ENCODE measurements at places on chromosomes 3 and 15. TPM values are rescaled to one million over a fixed set of nuclear protein-coding genes. Genes with fewer than 3 reads are reported as not detected.

DNA sequence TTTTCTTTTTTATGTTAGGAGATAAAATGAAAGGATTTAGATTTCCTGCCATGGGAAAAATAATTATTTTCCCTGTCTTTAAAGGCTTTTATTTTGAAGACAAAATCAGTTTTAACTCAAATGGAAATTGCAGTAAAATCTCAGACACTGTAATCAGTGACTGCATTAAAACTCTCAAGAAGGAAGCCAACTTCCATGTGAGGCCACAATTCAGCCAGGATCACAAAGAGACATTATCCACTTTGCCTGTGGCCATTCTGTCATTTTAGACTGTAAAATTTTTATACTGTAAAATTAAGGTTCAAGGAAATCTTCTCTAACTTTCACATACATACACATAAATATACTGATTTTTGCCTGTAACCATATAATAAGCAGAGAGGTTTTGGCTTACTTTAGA is 304.0 kb downstream of the TIGIT start:
- no peak overlapping the region for H3K4me3 ChIP-seq
- H3K36me3 ChIP-seq, result no peaks in the 10 kb centered on the region
- no peaks in the 10 kb centered on the region for H3K4me1 ChIP-seq
- DNase-seq, result no peak
- H3K27ac ChIP-seq, result no peak overlapping the region

The POPDC2 gene
- 0.62 TPM for total RNA-seq

The IMPG2 gene
- total RNA-seq, result 0.17 TPM

DNA sequence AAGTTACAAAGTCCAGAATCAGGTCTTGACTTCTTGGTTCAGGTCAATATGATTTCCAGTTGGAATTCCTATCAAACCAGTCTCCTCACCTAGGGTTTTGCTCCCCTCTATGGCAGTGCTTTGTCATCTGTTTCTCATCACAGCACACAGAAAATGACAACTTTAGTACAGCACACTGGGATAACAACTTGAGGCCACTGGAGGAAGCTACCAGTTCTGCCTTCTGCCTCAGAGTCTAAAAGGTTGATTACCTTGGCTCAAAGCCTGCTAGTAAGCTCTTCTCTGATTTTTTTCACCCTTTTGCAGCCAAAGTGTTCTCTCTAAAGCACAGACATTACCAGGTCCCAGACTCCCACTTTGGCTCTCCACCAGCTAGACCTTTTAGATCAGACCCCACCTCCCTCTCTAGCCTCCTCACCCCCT is 24.8 kb upstream of the TRIM59 start:
- no peaks in the 10 kb centered on the region for H3K4me1 ChIP-seq
- no peaks in the 10 kb centered on the region for H3K27me3 ChIP-seq
- H3K4me3 ChIP-seq, result no peak overlapping the region
- DNase-seq, result no peak
- H3K27ac ChIP-seq, result no peak overlapping the region

DNA sequence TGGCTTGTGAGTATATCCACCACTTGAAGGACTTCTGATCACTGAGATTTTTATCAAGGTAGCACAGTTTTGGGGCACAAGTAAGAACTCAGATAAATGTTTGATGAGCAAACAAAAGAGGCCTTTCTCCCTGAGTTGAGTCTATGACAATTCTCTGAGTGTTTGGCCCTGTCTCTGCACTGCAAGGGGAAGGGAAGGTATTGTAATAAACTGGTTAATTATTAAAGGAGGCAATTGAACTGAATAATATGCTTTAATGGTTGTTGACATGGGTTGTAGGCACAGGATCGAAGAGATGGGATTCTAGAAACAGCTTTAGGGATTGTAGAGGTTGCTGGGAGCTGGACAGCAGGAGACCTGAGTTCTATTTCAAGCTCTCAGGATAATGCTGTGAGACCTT is 95.0 kb upstream of the MRPL3 start:
- H3K4me3 ChIP-seq, result no peak overlapping the region
- DNase-seq, result no peak

GRCh38 chr15:38068626-38069391 is 134.4 kb downstream of the TMCO5A start:
- peak; percentile 87 for DNase-seq
- peak overlapping the region; percentile 91 for H3K27ac ChIP-seq
- peaks cover 60% of the 10 kb centered on the region for H3K4me1 ChIP-seq

GRCh38 chr3:52495777-52496602 is 852 bp downstream of the STAB1 start:
- H3K4me1 ChIP-seq, result no peaks in the 10 kb centered on the region
- H3K36me3 ChIP-seq, result peaks cover 12% of the 10 kb centered on the region
- H3K27ac ChIP-seq, result no peak overlapping the region
- H3K4me3 ChIP-seq, result no peak overlapping the region
